SJCRH30 (cell line): ENCODE measurements at places on chromosomes 3 and 15. TPM values are rescaled to one million over a fixed set of nuclear protein-coding genes. Genes with fewer than 3 reads are reported as not detected.
A peak's percentile ranks its signal among the peaks of the same experiment; 100 is the strongest.

GRCh38 chr3:71099997-71100719, 483.4 kb downstream of the FOXP1 start:
- no peak for DNase-seq

DNA sequence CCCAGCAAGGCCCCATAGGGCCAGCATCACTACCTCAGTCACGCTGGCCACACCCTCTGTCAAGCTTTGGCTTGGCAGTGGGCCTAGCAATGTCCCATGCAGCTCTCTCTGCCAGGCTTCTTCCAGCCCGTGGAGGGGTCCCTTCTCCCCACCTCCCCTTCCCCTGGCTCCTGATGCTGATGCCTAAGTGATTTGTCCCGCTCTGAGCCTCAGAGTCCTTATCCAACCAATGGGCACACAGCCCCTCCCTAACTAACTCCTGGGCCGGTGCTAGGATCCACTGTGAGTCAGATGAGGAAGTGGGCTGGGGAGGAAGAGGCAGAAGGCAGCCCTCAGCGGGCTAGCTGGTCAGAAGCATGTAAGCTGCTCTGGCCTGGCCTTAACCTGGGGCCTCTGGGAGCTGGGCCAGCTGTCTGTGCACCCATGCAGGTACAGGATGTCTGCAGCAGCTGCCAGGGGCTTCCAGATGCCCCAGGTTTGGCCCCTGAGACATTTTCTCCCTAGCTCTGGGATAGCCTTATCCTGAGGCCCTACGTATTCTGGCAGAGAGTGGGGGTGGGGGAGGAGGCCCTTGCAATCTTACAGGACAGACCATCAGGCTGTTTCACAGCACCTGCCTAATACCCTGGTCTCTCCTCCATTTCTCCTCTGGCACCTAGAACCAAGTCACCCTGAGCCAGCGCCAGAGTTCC, 740 bp upstream of the ZBTB47 start:
- DNase-seq: no peak

Gene GOLGA8S
- 0.02 TPM in 1 of 2 replicates, not detected in the other for total RNA-seq

GRCh38 chr15:85690561-85691231, 104.0 kb downstream of the KLHL25 start:
- DNase-seq: no peak

Gene GALNT15
- 0.10 TPM in 1 of 2 replicates, not detected in the other for total RNA-seq

Gene MOBP
- total RNA-seq: 0.04 TPM in 1 of 2 replicates, not detected in the other

Gene IRAK2
- 8.1 TPM in 2 replicates for total RNA-seq

- DNase-seq: peak; percentile 43
Observed at GRCh38 chr3:17179381-17180205, 294.8 kb downstream of the PLCL2 start.

DNA sequence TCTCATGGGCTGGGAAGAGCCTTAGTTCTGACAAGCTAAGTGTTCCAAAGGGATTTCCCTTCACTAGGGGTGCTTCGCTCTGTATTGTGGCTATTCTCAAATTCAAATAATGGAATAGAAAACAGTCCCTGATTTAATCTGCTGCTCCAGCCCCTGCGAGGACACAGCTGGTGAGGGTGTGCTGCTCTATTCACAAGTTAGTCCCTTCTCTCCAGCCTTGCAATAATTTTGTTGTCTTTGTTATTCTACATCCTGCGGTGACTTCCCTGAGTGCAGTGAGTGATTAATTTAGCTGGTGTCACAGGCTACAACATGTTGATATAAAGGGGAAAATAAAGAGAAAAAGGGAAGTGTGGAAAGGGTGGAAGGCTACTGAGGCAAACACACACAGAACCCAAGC, 180.5 kb upstream of the VEPH1 start:
- DNase-seq: no peak

- DNase-seq: no peak
Observed at GRCh38 chr3:38047896-38048295, 8.9 kb downstream of the DLEC1 start.

Gene JMJD7
- 7.0 and 7.5 TPM in 2 replicates for total RNA-seq

DNA sequence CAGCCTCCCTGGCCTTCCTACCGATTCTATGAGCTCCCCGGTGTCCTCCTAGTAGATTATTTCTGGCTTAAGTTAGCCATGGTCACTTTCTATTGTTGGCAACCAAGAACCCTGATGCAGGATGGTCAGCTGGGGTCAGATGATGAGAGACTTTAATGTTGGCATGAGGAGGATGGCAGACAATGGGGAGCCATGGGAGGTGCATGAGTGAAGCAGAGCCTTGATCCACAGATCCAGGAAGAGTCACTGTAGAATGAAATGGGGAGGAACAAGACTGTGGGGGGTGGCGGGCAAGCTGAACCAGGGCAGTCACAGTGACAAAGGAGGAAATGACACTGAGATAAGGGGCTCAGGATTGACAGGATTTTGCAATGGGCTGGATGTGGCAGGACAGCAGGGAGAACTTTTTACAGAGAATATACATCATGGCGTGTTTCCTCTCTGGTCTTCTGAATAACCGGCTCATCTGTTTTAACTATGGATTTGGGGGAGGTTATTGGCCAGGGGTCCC, 60.9 kb downstream of the RPLP1 start:
- no peak for DNase-seq

Gene ZNF774
- total RNA-seq: 1.1 and 1.8 TPM in 2 replicates

- no peak for DNase-seq
Observed at GRCh38 chr3:18207226-18207625, 217.9 kb downstream of the SATB1 start.

Gene OR5K2
- total RNA-seq: 0.12 TPM in 1 of 2 replicates, not detected in the other

Gene CP
- 0.08 TPM in 1 of 2 replicates, not detected in the other for total RNA-seq

GRCh38 chr3:103126115-103126514, 691.3 kb downstream of the ZPLD1 start:
- peak; percentile 9 for DNase-seq

DNA sequence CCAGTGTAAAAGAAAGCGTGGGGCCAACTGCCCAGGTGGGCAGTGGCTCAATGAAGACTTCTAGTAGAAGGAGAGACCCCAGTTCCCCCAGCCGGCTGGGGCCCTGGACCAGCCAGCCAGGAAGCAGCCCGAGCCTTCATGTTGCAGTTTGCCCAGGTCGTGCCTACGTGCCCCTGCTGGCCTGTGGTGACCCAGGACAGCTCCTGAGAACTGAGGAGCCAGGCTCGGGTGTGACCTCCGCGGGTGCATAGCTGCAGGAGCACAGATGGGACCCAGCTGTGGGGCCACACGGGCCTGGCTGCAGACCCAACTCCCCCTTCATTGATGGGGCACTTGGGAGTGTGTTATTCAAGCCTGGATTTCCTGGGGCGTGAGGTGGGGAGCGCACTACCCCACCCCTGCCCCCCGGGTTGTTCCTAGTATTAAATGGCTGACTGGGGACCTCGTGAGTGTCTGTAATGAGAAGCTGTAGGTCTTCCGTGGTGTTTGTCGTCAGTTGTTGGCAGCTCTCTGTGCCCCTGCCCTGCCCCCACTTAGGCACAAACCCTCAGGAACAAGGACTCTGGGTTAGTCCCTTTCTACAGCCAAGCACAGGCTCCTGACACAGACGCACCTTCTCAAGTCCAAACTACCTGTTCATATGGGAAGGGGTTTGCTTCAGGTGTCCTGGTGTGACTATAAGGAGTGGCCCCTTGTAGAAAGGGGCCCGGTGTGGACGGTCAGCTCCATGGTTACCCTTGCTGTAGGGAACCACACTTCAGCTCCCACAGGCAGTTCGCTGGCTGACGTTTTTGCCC, 39.1 kb downstream of the IDH2 start:
- DNase-seq: no peak

- peak; percentile 67 for DNase-seq
Observed at GRCh38 chr3:122101646-122102045, 46.5 kb downstream of the CD86 start.

DNA sequence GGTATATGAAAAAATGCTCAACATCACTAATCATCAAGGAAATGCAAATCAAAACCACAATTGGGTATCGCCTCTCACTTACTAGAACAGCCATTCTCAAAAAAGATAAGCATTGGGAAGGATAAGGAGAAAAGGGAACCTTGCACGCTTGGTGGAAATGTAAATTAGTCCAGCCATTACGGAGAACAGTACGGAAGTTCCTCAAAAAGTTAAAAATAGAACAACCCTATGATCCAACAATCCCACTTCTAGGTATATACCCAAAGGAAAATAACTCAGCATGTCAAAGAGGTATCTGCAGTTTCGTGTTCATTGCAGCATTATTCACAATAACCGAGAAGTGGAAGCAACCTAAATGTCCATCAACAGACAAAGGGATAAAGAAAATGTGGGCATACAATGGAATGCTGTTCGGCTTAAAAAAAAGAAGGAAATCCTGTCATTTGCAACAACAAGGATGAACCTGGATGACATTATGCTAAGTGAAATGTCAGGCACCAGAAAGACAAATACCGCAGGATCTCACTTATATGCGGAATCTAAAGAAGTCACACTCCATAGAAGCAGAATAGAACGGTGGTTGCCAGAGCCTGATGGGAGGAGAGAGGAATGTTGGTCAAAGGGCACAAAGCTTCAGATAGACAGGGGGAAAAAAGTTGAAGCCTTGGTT, 11.7 kb upstream of the CMTM7 start:
- DNase-seq: no peak

DNA sequence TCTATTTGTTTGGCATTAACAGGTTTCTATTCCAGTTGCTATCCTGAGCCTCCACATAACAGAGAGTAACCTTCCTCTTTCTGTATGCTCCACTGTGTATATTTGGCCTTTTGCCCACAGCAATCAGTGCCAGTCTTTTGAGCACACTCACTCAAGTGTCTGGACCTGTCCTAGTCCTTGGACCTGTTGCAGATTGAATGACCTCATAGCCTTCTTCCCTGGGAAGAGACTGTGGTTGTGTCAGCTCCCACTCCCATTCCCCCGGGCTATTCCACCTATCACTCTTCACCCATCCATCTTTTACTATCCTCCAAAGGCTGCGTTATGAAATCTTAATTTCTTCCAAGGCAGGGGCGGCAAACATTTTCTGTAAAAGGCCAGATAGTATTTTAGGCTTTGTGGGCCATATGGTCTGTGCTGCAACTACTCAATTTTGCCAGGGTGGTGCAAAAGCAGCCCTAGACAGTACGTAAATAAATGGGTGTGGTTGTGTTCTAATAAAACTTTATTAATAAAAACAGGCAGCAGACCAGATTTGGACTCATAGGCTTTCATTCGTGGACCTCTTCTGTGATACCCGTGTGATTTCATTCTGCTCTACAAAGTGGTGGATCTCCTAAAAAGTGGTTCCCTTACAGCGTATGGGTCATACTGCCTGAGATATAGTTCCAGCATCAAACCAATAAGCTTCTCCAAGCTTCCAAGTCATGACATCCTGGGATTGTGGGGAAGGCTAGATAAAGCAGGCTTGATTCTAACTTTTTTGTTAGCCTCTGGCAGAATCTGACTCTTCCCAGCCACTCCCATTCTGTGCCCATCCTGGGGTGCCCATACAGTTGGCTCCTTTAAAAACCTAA, 57.4 kb downstream of the CDAN1 start:
- DNase-seq: no peak

Gene SLC28A2
- total RNA-seq: not detected in 2 replicates

DNA sequence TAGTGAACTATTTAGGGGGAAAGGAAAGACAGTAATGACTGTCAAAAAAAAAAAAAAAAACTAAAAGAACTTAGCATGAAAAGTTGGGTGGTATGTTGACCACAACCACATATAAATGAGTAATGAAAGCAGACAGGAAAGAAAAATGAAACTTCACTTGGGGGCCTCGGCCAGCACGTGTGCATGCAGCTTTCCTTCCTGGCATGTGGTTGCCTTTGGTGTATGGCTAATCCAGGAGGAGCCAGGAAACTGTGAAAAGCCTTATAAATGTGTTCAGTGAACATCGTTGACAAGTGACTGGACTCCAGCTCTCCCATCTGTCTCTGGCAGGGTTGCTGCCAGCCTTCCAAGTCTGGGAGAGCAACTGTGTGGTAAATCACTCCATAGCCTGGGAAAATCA, 195.1 kb downstream of the DTWD1 start:
- DNase-seq: peak; percentile 82

GRCh38 chr3:176566757-176567156, 630.5 kb downstream of the TBL1XR1 start:
- no peak for DNase-seq

Gene LCTL
- 1.8 and 2.0 TPM in 2 replicates for total RNA-seq

GRCh38 chr15:98501192-98501591, 147.1 kb upstream of the IGF1R start:
- DNase-seq: no peak

GRCh38 chr3:81908561-81908960, 147.1 kb upstream of the GBE1 start:
- no peak for DNase-seq

GRCh38 chr3:79729096-79729495, 38.7 kb downstream of the ROBO1 start:
- DNase-seq: peak; percentile 91

Gene TMEM108
- total RNA-seq: 10.8 and 14.1 TPM in 2 replicates
